OCI-M1 (cell line): ENCODE measurements at places on chromosomes 2 and 18.
A peak's percentile ranks its signal among the peaks of the same experiment; 100 is the strongest.

DNA sequence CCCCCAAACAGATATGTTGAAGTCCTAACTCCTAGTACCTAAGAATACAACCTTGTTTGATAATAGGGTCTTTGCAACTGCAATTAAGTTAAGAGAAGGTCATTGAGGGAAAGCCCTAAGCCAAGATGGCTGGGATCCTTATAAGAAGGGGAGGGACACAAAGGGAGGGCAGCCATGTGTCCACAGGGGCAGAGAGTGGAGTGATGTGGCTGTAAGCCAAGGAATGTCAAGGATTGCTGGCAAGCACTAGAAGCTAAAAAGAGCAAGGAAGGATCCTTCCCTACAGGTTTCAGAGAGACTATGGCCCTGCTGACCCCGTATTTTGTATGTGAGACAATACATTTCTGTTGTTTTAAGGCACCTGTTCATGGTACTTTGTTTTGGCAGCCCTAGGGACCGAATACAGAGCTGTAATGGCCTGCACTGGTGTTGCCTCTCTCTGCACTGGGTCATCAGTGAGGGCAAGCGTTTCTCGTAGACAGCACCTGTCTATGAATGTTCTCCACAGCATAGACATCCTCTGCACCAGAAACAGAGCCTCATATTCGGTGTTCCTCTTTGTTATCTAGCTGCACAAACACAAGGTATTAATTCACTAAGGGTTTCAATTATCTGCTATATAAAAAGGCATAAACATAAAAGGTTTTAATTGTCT is 75.4 kb upstream of the AQP4 start:
- DNase-seq: no peak

- no peak for DNase-seq
Measured at GRCh38 chr18:45653090-45653489, 37.8 kb downstream of the SLC14A2 start.

- no peak for DNase-seq
Measured at GRCh38 chr2:21396252-21396651, 272.5 kb downstream of the TDRD15 start.

DNA sequence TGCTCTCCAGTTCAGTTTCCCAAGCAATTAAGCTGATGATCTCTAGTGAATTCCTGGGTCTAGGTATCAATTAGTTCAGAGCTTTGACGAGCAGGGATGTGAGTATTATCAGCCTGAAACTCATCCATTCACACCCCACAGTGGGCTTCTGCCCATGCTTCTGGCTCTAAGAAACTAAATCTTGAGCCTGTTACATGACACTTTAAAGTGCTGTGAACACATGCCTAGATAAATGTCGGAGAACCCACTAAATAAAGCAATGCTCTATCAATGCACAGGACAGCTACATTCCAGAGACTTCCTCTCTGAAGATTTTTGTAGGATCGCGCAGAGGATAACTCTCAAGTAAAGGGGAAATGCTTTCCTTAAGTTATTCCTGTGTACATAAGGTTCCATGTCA is 356.5 kb upstream of the TNP1 start:
- DNase-seq: no peak

DNA sequence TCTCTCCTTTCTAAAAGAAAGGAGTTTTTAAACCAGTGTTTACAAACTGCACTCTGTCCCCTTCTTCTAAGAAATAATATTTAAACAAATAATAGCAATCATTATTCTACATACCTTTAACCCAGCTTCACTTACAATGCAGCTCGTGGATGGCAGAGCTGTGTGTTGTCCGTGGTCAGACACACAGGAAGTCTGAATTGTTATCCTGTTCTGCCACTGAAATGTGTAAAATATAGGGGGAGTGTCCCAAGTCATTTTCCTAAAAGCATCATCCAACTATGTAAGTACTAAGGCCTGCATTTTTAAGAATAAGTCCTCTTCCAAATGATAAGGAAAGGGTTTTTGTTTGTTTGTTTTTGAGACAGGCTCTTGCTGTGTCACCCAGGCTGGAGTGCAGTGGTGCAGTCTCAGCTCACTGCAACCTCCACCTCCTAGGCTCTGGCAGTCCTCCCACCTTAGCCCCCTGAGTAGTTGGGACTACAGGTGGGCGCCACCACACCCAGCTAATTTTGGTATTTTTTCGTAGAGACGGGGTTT is 2.7 kb upstream of the PPP4R1 start:
- DNase-seq: peak; percentile 53

GRCh38 chr2:105584435-105585010 is 160.2 kb upstream of the NCK2 start:
- DNase-seq: peak; percentile 29

GRCh38 chr18:3840766-3841165 is 390.8 kb downstream of the TGIF1 start:
- DNase-seq: no peak

- DNase-seq: no peak
Measured at GRCh38 chr18:11864471-11864870, 13.3 kb downstream of the CHMP1B start.

DNA sequence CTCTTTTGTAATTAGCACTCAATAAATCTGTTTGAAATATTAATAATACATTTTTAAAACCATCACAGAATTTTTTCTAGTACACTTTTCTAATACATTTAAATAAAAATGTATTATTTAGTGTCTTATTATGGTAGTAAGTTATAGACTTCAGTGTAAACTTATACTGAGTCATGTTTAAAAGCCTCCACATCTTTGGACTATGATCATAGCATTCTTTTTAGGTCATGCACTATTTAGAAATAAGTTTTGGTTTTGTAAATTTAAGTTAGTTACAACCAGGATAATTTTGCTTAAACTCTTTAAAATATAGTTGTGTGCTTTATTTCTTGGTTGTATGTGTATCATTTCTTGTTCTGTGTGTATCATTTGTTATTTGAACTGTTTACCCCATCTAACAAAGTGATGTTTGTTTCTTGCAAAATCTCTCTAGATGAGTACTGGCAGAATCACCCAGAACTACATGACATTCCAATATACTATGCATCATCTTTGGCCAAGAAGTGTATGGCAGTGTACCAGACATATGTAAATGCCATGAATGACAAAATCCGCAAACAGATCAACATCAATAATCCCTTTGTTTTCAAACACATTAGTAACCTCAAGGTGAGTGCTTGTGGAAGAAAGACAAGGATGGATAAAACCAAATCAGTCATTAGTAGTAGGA is 16.7 kb downstream of the CPSF3 start:
- DNase-seq: no peak

GRCh38 chr18:61545281-61546245 is 212.3 kb downstream of the CDH20 start:
- no peak for DNase-seq

DNA sequence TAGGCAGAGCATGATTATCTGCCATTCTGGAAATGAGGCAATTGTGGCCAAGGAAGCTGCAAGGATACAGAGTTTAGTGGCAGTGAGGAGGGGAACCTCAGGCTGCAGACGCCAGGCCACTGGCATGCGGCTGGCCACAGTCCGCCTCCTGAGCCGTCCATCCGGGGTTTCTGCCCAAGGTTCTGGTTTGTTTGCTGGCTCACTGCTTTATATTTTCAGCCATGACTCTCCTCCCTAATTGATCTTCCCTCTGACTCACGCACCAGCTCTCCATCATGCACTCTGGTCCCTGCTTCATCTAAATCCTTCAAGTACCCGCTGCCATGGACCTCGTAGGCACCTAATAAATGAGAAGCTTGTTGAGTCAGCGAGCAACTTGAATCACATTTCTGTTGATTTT is 107.8 kb upstream of the REV1 start:
- DNase-seq: no peak

DNA sequence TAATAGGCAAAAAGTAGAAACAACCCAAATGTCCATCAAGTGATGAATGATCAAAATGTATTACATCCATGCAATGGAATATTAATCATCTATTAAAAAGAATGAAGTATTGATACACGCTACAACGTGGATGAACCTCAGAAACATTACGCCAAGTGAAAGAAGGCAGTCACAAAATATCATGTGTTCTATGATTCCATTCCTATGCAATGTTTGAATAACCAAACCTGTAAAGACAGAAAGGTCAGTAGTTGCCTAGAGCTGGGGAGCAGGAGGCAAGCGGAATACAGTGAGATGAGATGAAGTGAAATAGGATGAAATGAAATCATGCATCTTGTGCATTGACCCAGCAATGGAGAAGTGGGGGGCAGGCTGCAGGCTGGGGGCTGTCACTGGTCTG is 17.9 kb upstream of the COL6A3 start:
- DNase-seq: no peak

- no peak for DNase-seq
Measured at GRCh38 chr18:10319026-10319425, 135.4 kb upstream of the APCDD1 start.

DNA sequence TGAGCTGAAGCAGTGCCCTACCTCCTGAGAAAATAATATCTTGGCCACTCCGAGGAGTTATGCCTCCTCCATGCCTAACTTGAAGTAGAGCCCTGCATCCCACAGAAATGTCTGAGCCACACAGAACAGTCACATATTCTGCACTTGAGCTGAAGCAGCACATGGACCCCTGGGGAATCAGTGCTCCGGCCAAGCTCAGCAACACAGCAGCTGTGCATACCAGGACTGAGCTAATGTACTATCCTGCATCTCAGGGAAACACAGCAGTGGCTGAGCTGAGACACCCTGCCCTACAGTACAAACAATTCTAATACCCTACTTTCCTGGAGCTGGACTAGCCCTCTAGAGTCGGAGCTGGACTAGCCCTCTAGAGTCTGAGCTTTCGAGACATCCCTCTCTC is 166.9 kb downstream of the ZNF516 start:
- DNase-seq: no peak

GRCh38 chr18:36762074-36762473 is 66.7 kb downstream of the TPGS2 start:
- no peak for DNase-seq

- DNase-seq: no peak
Measured at GRCh38 chr18:49866680-49867079, 53.3 kb upstream of the ACAA2 start.

DNA sequence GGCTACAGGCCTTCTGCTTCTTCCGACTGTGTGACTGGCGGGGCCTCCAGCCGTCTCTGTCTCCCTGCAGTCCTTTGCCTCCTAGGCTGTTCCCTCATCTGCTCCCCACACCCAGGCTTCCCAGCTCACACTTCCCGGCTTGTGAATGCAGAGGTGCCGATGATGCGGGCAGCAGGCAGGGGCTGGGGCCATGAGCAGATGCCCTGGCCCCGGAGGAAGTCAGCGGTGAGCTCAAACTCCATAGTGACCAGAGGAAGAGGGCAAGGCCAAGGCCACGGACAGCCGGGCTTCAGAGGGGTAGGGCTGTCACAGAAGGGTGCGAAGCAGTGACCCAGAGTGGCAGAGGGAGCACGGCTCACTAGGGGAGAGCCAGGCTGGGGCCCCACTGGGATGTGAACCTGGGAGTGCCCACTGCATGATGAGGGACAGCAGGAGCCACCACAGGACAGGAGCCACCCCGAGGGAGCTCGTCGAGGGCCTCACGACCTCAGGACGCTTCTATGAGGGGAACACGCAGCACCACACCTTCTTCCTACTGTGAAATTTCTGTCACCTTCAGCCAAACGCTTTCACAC is 515.9 kb downstream of the EIPR1 start:
- DNase-seq: no peak

- DNase-seq: peak; percentile 54
Measured at GRCh38 chr2:174334781-174335251, at the start of gene SP9. Gene SP9, plus strand, starts transcription at chr2:174334954. Its CDS starts 139 bp downstream, at chr2:174335093.

- DNase-seq: no peak
Measured at GRCh38 chr2:239157771-239158170, 243.0 kb downstream of the HDAC4 start.

DNA sequence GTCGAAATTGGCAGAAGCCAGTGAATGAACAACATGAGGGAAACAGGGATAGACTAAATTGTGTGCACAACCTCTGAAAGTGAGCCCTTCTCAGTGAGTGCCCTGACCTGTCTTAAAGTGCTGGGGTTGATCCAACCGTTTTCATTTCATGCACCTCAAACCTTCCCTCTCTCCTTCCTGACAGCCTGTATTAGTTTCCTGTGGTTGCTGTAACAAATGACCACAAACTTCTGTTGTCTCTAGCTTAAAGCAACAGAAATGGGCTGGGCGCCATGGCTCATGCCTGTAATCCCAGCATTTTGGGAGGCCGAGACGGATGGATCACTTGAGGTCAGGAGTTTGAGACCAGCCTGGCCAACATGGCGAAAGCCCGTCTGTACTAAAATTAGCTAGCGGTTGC is 48.8 kb upstream of the PPP1CB start:
- DNase-seq: no peak

GRCh38 chr18:79411614-79412526 is 16.1 kb downstream of the NFATC1 start:
- DNase-seq: no peak

GRCh38 chr2:124609667-124610066 is 584.6 kb downstream of the CNTNAP5 start:
- DNase-seq: no peak

DNA sequence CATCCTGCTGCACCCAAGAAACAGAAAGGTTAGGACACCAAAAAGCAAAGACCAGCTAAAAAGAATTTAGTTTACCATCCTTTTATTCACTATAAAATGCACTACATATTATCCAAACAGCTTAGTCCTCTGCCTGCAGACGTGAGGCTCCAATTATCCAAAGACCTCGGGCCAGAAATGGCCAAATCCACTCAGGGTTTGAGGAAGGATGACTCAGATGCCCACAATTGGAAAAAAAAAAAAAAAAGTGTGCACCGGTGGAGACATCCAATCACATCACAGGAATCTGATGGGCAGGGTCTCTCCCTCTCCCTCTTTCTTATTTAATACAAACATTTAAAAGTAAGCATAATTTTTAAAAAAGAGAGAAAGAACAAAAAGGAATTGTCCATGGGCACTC is 65.7 kb downstream of the TRABD2A start:
- DNase-seq: no peak

DNA sequence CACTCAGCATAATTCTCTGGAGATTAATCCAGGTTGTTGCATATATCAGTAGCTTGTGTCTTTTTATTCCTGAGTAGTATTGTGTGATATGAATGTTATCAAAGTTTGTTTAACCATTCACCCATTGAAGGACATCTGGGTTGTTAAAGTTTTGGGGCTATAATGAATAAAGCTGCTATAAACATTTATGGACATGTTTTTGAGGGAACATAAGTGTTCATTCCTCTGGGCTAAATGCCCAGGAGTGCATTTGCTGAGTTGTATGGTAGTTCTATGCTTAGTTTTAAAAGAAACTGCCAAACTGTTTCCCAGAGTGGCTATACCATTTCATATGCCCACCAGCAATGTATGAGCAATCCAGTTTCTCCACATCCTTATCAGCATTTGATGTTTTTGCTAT is 21.8 kb upstream of the KCNJ13 start:
- DNase-seq: no peak

- DNase-seq: no peak
Measured at GRCh38 chr18:57086163-57086562, 60.7 kb upstream of the BOD1L2 start.

GRCh38 chr2:219618733-219619122 is 8.7 kb upstream of the SLC4A3 start:
- DNase-seq: no peak

- DNase-seq: no peak
Measured at GRCh38 chr2:140064243-140064642, 1284.1 kb upstream of the NXPH2 start.

DNA sequence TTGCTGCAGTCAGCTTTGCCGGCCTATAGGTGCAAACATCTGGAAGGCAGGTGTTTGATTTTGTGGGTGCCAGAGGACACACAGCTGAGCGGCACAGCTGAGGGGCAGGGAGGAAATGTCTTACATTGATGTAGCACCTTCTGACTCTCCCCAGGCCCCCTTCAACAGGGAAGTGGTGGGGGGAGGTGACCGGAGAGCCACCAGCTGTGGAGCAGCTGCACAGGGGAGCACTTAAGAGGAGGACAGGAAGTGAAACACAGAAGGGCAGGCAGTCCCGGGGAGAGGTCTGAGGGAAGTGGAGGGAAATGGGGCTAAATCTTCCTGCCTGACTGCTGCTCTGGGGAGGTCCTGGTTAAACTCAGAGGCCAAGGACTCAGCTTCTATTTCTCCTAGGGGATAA is 409.1 kb downstream of the TNS1 start:
- no peak for DNase-seq
